Left renal pelvis (tissue), 4 donors: ENCODE measurements at places on chromosomes 11 and 22. TPM values are rescaled to one million over a fixed set of nuclear protein-coding genes. Genes with fewer than 3 reads are reported as not detected.

ARVCF gene
- polyA plus RNA-seq: 17.5 TPM

RPL3 gene
- polyA plus RNA-seq: 2,659 TPM

RNF215 gene
- 21.1 TPM for polyA plus RNA-seq

OR2AT4 gene
- not detected for polyA plus RNA-seq

MPZL3 gene
- 6.8 TPM for polyA plus RNA-seq

FGF4 gene
- not detected for polyA plus RNA-seq

CHRDL2 gene
- 0.52 TPM for polyA plus RNA-seq

RAG2 gene
- polyA plus RNA-seq: 0.65 TPM

RIBC2 gene
- polyA plus RNA-seq: 7.5 TPM
